Central memory CD8-positive, alpha-beta T cell (primary cell): ENCODE measurements at places on chromosomes 13 and 19.

- peak overlapping the region; percentile 73 for H3K27ac ChIP-seq
- H3K36me3 ChIP-seq, result peaks cover 20% of the 10 kb centered on the region
- peaks cover 41% of the 10 kb centered on the region for H3K4me1 ChIP-seq
- H3K4me3 ChIP-seq, result peak overlapping the region; percentile 80
- no peaks in the 10 kb centered on the region for H3K27me3 ChIP-seq
These were observed 2.5 kb downstream of the BSG start for GRCh38 chr19:574658-575526.

- no peaks in the 10 kb centered on the region for H3K36me3 ChIP-seq
- H3K27ac ChIP-seq, result no peak overlapping the region
- H3K27me3 ChIP-seq, result peaks cover 17% of the 10 kb centered on the region
- H3K4me1 ChIP-seq, result no peaks in the 10 kb centered on the region
These were observed 107.5 kb downstream of the CYSLTR2 start for GRCh38 chr13:48761256-48761655.

- H3K4me1 ChIP-seq, result no peaks in the 10 kb centered on the region
- DNase-seq, result no peak
- no peaks in the 10 kb centered on the region for H3K27me3 ChIP-seq
- H3K36me3 ChIP-seq, result peaks cover 2% of the 10 kb centered on the region
These were observed 1721.8 kb upstream of the SPRY2 start for GRCh38 chr13:82062772-82063171.

GRCh38 chr13:41960211-41960636, 685 bp downstream of the VWA8 start:
- no peaks in the 10 kb centered on the region for H3K27me3 ChIP-seq
- H3K4me1 ChIP-seq, result peaks cover 38% of the 10 kb centered on the region
- H3K36me3 ChIP-seq, result peaks cover 3% of the 10 kb centered on the region
- H3K27ac ChIP-seq, result peak overlapping the region; percentile 74
- DNase-seq, result no peak
- H3K4me3 ChIP-seq, result peak overlapping the region; percentile 91

- H3K27ac ChIP-seq, result no peak overlapping the region
- H3K4me3 ChIP-seq, result no peak overlapping the region
- no peaks in the 10 kb centered on the region for H3K36me3 ChIP-seq
- H3K27me3 ChIP-seq, result peaks cover 15% of the 10 kb centered on the region
These were observed 110.6 kb downstream of the STARD13 start for GRCh38 chr13:33174931-33175330.

DNA sequence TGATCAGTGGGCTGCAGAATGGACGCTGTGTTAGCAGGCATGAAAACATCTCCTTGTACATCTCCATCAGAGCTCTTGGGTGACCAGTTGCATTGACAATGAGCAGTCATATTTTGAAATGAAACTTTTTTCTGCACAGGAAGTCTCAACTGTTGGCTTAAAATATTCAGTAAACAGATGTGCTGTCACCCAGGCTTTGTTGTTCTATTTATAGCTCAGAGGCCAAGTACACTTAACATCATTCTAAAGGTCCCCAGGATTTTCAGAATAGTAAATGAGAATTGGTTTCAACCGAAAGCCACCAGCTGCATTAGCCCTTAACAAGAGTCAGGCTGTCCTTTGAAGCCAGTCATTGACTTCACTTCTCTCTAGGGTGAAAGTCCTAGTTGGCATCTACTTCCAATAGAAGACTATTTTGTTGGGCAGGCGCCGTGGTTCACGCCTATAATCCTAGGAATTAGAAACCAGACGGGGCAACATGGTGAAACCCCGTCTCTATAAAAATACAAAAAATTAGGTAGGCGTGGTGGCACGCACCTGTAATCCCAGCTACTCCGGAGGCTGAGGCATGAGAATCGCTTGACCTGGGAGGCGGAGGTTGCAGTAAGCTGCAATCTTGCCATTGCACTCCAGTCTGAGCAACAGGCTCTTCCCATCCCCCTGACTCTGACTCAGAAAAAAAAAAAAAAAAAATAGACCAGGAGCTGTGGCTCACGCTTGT, 7.9 kb upstream of the PDE4A start:
- peaks cover 51% of the 10 kb centered on the region for H3K4me1 ChIP-seq
- peaks cover 10% of the 10 kb centered on the region for H3K27me3 ChIP-seq
- peak overlapping the region; percentile 61 for H3K27ac ChIP-seq
- DNase-seq, result no peak
- H3K4me3 ChIP-seq, result peak overlapping the region; percentile 31

DNA sequence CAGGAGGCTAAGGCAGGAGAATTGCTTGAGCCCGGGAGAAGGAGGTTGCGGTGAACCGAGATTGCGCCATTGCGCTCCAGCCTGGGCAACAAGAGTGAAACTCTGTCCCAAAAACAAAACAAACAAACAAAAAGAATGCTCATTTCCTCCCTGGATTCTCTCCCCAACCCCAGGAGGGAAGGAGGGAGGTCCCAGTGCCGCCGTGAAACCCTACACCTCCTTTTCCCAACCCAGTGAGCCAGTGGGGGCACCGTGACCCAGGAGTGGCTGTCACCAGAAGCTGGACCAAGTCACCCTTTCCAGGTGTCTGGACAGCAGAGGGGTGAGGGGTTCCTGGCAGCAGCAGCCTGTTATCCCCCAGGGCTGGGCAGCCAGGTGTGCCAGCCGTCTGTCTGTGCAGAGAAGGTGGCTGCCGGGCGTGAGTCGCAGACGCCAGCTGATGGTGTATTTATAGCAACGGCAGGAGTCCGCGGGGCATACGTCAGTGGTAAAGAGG, 23.5 kb downstream of the NFIC start:
- H3K4me1 ChIP-seq, result no peaks in the 10 kb centered on the region
- H3K4me3 ChIP-seq, result no peak overlapping the region
- H3K27ac ChIP-seq, result no peak overlapping the region
- no peak for DNase-seq

- H3K36me3 ChIP-seq, result no peaks in the 10 kb centered on the region
- no peaks in the 10 kb centered on the region for H3K4me1 ChIP-seq
- H3K27me3 ChIP-seq, result no peaks in the 10 kb centered on the region
These were observed 717.7 kb upstream of the ATXN8OS start for GRCh38 chr13:69389899-69390298.

DNA sequence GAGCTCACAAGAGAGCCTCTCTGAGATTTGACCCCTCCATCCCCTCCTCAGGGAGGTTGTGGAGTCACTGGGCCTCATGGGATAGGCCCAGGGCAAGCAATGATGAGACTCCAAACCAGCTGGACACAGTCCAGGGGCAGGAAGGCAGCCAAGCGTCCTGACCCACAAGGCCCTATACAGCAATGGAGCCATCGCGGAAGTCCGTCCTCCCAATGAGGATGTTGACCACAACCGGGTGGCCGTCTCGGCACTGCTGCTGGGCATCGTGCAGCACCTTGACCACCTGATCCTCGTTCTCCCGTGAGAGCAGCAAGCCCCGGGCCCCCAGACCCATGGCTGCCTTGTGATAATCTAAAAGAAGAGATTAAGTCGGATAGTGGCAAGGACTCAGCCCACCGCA, 7.9 kb downstream of the SYDE1 start:
- H3K27ac ChIP-seq, result no peak overlapping the region
- no peaks in the 10 kb centered on the region for H3K27me3 ChIP-seq
- DNase-seq, result no peak
- no peak overlapping the region for H3K4me3 ChIP-seq

DNA sequence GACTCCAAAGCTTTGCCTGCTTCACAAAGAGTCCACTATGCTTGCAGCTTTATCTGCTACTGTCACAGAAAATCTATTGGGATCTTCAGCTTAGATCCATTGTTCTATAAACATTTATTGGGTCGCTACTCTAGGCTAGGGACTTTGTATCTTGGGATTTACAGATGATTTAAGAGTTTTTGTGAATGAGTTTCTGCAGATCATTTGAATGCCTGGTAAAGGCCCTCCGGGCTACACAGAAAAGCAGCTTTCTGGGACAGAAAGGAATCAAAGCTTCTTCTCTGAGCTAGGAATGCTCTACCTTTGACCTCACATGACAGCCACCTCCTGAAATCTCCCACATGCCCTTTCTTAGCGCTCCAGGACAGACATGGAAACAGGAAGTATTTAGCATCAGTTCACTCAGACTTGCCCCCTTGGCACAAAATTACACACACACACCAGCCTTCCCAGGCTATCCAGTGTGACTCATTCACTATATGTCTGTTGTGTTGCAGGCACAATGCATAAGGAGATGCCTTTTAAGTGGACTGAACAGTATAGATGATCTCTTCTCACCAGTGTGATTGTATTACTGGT, 492.4 kb downstream of the DACH1 start:
- no peak for DNase-seq
- H3K27ac ChIP-seq, result no peak overlapping the region
- no peaks in the 10 kb centered on the region for H3K36me3 ChIP-seq
- no peak overlapping the region for H3K4me3 ChIP-seq

DNA sequence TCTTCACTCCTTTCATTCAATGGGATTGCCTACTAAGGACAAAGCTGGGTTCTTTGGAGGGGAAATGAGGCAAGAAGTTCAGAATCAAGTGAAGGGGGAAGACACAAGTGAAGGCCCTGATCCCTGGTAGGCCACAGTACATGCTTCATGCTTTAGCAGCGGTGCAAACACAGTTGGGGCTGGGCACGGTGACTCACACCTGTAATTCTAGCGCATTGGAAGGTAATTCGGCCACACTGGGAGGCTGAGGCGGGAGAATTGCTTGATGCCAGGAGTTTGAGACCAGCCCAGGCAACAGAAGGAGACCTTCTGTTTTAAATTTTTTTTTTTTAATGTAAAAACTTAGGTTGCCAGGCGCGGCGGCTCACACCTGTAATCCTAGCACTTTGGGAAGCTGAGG, 23.4 kb upstream of the GATAD2A start:
- peaks cover 15% of the 10 kb centered on the region for H3K4me1 ChIP-seq
- DNase-seq, result no peak
- H3K4me3 ChIP-seq, result no peak overlapping the region
- H3K36me3 ChIP-seq, result peaks cover 7% of the 10 kb centered on the region
- no peak overlapping the region for H3K27ac ChIP-seq

- H3K27ac ChIP-seq, result peak overlapping the region; percentile 55
- peak overlapping the region; percentile 19 for H3K4me3 ChIP-seq
- H3K4me1 ChIP-seq, result peaks cover 52% of the 10 kb centered on the region
- peaks cover 55% of the 10 kb centered on the region for H3K36me3 ChIP-seq
- DNase-seq, result no peak
These were observed 2.4 kb downstream of the IL27RA start for GRCh38 chr19:14033946-14034345.

GRCh38 chr19:13887517-13887916, 10.6 kb downstream of the NANOS3 start:
- H3K4me1 ChIP-seq, result peaks cover 36% of the 10 kb centered on the region
- no peaks in the 10 kb centered on the region for H3K27me3 ChIP-seq
- DNase-seq, result no peak
- H3K4me3 ChIP-seq, result peak overlapping the region; percentile 70
- H3K27ac ChIP-seq, result peak overlapping the region; percentile 91

DNA sequence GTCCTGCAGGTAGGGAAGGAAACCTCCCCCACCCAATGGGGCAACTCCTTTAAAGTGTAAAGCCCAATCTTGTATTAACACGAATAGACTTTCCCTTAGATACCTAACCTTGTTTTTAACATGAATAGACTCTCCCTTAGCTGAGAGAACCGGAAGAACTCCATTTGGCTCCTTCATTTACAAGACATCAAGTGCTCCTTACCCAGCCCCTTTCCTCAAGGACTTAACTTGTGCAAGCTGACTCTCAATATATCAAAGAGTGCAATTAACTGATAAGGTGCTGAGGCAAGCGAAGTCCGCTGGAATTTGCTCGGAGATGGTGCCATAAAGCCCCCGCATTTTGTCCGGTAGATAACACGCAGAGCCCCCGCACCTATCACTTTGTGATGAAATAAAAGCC, 9.9 kb upstream of the ZNF90 start:
- H3K27ac ChIP-seq, result no peak overlapping the region
- no peaks in the 10 kb centered on the region for H3K4me1 ChIP-seq
- H3K27me3 ChIP-seq, result peaks cover 39% of the 10 kb centered on the region

- peaks cover 39% of the 10 kb centered on the region for H3K4me1 ChIP-seq
- peak; percentile 25 for DNase-seq
- peak overlapping the region; percentile 93 for H3K27ac ChIP-seq
- H3K27me3 ChIP-seq, result no peaks in the 10 kb centered on the region
These were observed 752 bp downstream of the ZMYM5 start for GRCh38 chr13:19862481-19863313.

- no peak overlapping the region for H3K4me3 ChIP-seq
- peaks cover 2% of the 10 kb centered on the region for H3K36me3 ChIP-seq
- no peak overlapping the region for H3K27ac ChIP-seq
- H3K4me1 ChIP-seq, result no peaks in the 10 kb centered on the region
- no peak for DNase-seq
These were observed 30.0 kb upstream of the RFXAP start for GRCh38 chr13:36789061-36789460.

DNA sequence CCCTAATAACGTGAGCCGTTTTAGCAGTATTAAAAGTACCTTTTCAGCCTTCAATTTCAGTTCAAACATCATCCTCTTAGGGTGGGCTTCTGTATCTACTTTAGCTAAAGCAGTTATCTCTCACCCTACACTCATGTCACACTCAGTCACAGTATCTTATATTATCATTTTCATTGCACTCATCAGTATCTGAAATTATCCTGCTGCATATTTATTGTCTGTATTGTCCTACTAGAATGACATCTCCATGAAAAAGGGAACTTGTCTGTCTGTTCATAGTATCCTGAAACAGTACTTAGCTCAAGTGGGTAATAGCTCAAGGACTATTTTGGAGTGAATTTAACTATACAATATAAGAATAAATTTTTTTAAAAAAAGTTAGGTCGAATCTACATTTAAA, 19.9 kb upstream of the RFC3 start:
- no peak for DNase-seq
- no peaks in the 10 kb centered on the region for H3K36me3 ChIP-seq
- no peak overlapping the region for H3K27ac ChIP-seq
- H3K4me1 ChIP-seq, result no peaks in the 10 kb centered on the region
- peaks cover 13% of the 10 kb centered on the region for H3K27me3 ChIP-seq
